ENCODE measurements at places on chromosomes 12 and 14.
A peak's percentile ranks its signal among the peaks of the same experiment; 100 is the strongest.

DNA sequence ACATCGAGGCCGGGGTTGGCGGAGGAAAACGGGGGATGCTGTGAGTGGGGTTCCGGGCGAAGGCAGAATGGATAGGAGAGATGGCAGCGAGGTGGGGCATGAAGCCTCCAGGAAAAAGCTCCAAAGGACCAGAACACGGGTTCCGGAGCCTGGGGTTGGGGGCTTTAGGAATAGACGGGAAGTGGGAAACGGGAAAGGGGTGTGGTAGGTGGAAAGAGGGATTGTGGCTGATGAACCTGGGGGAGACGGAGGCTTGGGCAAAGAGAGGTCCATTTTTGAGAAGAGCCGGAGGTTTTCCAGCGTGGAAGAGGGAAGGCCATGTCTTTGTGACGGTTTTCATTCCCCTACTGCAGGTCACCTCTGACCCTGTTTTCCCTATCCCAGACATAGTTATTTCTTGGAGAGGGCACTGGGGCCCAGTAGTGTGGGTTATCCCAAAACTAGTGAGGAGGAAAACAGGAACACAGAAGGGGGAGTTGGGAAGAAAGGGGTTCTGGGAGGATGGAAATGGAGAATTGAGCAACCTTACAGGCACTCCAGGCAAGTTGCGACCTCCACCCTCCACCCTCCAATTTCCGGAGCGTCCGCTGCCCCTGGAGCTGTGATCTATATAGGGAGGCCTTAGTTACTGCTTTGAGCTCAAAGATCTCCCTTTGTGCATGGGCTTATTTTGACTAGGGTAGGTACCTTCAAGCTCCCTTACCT lies 1.1 kb downstream of the ATN1 start:
- DNase-seq, result peak; percentile 24

GRCh38 chr12:8687846-8688601 lies 9.8 kb upstream of the RIMKLB start:
- peak; percentile 72 for DNase-seq

DNA sequence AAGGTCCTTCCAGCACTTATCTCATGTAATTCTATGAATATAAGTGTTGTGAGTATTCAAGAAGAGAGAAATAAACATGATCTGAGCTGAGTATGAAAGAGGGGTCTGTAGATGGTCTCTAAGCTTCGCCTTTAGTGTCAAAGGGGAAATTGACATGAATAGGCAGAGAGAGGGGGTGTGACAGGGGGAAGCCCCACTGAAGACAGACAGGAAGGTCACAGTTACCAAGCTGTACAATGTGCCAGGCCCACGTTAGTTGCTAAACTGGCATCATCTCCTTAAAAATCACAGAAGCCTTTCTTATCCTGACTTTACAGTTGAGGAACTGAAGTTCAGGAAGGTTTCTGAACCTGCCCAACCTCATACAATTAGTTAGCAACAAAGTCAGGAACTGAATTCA lies 7.6 kb downstream of the ARHGEF40 start:
- no peak for DNase-seq

DNA sequence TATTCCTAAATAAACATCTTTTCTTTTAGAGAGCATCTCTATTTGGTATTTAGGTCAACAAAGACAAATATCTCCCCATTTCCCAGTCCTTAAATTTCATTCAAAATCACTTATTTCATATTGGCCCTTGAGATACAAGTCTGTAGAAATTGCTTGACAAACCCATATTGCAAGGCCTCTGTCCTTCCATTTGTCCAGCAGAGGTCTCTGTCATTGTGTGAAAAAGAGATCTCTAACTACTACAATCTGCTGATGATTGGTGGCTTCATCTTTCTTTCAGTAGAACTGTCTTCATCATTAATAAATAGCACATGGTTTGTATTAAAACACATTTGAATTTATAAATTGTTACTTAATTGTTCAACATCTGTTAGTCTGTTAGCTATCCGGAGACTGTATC lies 252.6 kb downstream of the ACSS3 start:
- peak; percentile 1 for DNase-seq

DNA sequence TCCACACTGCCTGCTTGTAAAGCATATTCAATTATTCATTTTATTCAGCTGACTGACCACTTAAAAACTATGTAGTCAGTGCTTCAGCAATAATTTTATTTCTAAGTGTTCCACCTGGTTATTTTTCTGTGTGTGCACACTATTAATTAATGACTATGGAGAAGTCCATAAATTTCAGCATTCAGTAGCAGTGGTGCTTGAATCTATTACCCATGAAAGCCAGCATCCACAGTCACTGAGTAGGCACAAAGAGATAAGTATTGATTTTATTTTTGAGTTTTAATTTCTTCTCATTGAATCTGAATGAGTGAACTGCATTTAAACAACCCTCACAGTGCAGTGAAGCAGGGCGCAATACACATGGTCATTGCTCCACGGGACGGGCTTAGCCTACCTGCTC lies 643.1 kb downstream of the GALC start:
- DNase-seq, result no peak

DNA sequence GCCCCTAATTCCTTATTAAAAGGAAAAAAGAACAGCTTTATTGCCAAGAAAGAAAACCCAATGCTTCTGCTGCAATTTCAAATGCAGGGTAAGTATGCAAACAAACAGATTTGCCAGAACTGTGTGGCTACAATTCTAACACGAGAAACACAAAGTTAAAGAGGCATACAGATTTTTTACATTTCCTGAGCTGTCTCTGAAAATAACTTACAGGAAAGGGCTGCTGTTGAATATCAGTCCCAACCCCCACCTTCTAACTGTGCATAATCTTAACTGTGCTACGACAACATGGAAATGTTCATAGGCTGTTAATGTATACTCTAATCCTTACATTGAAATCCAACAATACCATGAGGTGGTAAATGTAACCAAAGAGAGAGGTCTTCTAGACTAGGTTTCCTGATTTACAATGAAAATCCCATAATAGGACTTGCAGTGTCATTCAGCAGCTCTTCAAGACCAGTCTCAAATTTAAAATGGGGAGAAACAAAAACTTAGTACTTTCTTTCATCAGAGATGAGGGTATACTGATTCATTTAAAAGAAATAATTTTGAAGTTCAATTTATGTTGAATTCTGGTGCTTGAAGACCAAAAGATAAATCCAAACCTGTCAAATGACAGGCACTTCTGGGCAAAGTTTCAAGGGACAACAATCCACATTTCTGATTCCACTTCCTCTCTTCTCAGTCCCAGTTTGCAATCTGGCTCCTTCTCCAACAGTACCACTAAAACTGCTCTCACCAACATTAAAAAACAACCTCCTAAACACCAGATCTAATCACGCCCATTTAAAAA lies 14.4 kb downstream of the FGD6 start:
- DNase-seq, result peak; percentile 32

GRCh38 chr14:73762375-73762822 lies 48.2 kb upstream of the PNMA1 start:
- peak; percentile 79 for DNase-seq

DNA sequence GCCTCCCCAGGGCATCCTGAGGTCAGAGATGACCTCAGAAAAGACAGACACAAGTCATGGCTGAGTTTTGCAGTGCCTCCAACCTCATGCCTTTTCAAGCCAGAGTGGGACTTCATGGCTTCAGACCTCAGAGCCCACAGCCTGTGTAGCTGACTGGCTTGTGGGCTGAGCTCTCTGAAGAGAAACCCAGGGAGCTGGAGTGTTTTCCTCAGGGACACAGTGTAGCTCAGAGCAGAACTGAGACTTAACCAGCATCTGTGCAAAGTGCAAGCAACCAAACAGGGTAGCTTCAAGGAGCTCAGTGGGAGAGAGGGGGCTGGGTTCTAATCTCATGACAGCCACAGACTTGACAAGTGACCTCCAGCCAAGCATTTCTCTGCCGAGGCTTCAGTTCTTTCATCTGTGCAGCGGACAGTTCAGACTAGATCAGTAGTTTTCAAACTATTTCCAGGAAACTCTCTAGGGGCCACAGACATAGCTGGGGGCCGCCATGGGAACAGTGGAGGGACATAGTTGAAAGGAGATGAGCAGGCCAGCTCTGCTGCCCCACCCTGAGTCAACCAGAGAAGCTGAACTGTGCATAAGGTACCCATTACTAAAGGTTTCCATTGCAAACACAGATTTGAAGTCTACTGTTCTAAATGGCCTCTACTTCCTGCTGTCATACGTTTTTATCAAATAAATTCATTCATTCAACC lies 80.0 kb downstream of the LGMN start:
- DNase-seq, result peak; percentile 43

DNA sequence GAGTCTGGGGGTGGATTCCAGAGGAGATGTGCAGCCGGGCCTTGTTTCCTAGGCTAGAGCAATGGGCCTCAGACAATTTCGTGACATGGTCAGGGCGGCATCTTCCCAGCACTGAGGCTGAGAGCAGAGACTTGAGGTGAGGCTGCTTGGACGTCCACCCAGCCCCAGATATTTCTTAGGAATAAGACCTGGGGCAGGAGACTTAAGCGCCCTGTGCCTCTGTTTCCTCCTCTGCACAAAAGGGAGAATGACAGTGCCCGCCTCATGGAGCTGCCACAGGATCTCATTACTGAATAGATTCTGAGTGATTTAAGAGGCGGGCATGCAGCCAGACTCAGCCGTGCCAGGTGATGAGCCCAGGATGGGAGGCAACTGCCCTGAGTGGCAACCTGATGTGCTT lies 297.9 kb upstream of the SFSWAP start:
- no peak for DNase-seq

DNA sequence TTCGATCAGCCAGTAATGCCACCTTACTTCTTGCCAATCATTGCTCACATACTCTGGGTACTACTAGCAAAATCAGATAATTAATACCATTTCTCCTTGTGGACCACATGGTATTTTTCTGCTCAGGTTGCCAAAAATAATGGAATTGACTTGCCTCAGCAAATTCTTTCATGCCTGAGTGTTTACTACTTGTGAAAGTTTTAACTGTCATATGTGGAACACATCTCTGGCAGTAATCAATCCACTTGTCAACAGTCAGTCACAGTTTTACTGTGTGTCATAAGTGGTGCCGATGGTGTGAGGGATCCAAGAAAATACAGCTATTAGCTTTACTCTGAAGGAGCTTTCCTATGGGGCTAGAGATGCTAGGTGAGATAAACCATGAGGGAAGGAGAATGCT lies 55.3 kb upstream of the ATF1 start:
- no peak for DNase-seq

- no peak for DNase-seq
Measured at GRCh38 chr12:5022025-5022424, 21.7 kb upstream of the KCNA5 start.

DNA sequence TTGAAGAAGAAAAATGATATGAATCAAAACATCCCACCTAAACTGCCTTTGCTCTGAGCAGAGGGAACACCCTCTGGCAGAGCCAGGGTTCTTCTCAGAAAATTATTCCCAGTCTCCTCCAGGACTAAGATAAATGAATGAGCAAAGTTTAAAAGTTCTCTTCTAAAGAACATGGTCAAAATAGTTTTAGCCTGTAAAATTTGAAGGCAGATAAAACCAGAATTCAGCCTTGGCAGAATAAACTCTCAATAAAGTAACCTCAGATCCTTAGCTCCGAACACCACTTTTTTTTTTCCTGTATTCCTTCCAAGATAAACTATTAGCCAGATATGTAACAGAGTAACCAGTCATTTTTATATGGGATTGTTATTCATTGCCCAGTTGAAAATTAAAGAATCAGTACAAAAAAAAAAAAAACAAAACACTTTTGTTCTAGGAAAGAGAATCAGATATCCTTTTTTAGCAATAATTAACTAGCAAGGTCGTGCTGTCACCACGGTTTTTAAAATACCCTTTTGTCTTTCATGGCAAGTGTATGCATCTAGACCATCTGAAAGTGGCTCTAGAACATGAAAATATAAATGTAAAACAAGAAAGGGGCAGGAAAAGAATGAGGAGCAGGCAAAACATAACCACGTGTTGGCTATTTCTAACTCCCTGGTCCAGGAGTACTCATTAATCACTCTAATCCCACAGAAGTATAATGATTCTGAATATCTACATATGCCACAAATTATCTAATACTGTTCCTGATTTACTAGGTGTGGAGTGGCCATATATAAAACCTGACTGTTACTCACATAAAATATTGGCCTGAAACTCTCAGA lies 60.8 kb downstream of the CAPZA3 start:
- DNase-seq, result no peak

DNA sequence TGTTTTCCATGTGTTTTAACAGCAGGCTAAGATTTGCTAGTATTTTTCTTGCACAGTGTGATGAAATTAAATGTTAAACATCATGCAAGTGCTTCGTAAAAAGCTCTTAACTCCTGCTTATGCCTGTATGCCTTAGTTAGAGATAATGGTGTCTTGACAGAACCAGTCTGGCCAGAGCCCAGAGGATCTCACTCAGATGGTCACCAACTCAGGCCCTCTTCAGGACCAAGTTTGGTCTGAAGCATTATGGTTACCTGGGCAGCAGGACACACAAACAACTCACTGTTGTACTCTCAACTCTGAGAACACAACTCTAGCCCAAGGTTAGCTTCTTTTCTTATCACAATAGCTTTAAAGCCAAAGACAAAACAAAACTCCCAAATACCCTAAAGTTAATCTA lies 115.4 kb downstream of the KIF21A start:
- DNase-seq, result no peak

DNA sequence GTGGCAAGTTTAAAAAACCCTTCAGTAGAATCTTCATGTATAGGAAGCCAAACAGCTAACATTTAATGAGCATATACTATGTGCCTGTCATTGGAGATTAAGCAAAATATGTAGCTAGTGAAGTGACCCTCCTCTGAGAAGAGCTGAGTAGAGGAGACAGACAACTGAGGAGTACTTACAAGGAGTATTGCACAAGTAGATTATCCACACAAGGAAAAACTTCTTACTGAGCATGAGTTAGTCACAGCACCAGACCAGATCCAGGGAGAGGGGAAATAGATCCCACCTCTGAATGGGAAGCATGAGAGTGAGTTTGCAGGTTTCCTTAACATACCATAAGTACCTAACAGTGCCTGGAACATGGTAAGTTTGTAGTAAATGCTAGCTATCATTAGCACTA lies 33.0 kb downstream of the FRMD6 start:
- no peak for DNase-seq

- no peak for DNase-seq
Measured at GRCh38 chr12:2325519-2325918, 272.7 kb downstream of the CACNA1C start.

DNA sequence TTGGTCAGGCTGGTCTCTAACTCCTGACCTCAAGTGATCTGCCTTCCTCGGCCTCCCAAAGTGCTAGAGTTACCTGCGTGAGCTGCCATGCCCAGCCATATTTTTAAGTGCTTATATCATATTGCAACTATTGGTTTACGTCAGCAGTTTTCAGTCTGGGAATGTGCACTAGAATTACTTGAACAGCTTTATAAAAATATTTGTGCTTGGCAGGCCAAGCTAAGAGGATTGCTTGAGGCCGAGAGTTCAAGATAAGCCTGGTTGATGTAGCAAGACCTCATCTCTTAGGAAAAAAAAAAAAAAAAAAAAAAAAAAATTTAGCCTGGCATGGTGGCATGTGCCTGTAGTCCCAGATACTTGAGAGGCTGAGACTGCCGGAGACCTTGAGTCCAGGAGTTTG lies 17.1 kb downstream of the KIAA0586 start:
- no peak for DNase-seq

- DNase-seq, result no peak
Measured at GRCh38 chr14:38199739-38200138, 8.0 kb upstream of the SSTR1 start.

Data from hematopoietic multipotent progenitor cell treated with erythropoietin and hydrocortisone succinate and interleukin-3 and kit ligand, for 4 days (in vitro differentiated cells).